ENCODE measurements at places on chromosomes 5 and 9.
A peak's percentile ranks its signal among the peaks of the same experiment; 100 is the strongest.

DNA sequence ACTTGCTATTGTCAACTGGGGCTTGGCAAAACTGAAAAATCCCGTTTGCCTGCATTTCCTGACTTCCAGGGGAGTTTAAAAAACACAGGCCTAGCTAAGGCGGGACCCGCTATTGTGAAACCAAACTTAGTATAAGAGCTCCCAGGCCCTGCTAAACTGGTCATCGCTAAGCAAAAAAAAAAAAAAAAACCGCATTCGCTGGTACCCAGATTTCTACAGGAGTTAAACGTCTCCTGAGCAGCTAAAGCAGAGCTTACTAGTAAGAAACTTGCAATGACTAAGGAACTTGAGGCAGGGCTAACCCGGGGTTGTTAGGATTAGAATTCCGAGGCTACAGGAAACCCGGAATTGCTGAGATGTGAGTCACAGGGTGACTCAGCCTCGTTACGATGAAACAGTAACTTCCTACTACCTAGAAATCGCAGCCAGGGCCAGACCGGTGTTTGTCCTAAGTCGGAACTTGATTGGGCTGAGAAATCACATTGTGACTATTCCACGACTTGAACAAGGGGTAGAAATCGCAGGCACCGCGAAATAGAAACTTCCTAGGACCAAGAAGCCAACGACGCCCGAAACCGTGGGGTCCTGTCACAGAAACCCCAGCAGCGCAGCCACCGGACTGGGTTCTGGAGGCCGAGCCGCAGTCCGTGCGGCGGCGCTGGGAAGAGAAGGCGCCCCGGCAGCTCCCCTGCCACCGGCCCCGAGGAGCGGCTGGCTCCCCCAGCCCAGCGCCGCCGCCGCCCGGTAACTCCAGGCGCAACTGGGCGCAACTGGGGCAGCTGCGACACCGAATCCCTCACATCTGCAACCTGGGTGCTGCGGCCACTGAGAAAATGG is 89.4 kb downstream of the ANXA2R start:
- DNase-seq, result peak; percentile 88

DNA sequence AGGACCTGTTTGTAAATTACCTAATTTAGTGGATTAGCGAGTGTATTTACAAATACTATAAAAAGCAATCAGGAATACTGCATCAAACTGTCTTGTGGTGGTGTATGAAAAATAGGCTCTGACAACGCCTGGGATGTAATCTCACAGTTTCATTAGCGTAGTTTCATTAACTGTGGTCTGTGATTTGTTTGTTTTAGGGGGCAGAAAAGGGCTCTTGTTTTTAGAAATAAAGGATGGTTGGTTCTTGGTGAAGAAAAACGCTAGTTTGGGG is 1.4 kb downstream of the SLC44A1 start:
- DNase-seq, result no peak

GRCh38 chr5:115930630-115931337 is 31.5 kb upstream of the LVRN start:
- DNase-seq, result no peak

GRCh38 chr5:74540622-74541021 is 99.9 kb downstream of the ENC1 start:
- DNase-seq, result no peak

GRCh38 chr5:5341531-5342292 is 80.8 kb upstream of the ICE1 start:
- no peak for DNase-seq

DNA sequence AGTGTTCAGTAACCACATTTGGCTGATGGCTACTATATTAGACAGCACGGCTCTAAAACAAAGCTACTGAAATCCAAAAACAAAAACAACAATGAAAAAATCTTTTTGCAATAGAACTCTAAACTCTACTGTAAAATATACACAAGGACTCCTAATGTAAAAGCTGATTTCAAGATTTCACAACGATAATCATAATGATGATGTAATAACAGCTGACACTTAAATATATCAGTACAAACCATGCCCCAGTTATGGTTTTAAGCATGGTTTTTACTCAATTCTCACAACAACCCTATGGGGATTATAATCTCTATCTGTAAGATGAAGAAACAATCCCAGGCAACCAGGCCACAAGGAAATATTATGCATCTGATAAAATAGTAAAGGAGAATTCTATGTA is 3.3 kb downstream of the ZNF300 start:
- DNase-seq, result no peak

DNA sequence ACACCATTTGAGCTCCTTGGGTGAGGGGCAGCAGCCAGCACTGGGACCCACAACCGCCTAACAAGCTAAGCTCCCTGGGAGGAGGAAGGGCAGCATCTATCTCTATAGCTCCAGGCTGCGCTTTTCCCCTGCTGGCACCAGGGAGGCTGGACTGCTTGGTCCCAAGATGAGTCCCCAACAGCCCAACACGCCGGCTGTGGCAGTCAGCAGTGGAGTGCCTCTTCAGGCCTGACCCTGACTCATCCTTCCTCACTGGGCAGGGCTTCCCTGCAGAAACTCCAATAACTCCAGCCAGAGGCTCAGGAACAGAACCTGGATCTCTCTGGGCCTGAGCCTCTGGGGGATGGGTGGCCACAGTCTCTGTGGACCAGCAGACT is 113.7 kb upstream of the ADAMTS16 start:
- no peak for DNase-seq

- no peak for DNase-seq
Observed at GRCh38 chr5:60814498-60814897, 29.6 kb downstream of the ELOVL7 start.

All from RPMI8226 (cell line).